ENCODE measurements at places on chromosomes 2 and 18. TPM values are rescaled to one million over a fixed set of nuclear protein-coding genes. Genes with fewer than 3 reads are reported as not detected.
A peak's percentile ranks its signal among the peaks of the same experiment; 100 is the strongest.

The SS18 gene
- 64.5 TPM for total RNA-seq

DNA sequence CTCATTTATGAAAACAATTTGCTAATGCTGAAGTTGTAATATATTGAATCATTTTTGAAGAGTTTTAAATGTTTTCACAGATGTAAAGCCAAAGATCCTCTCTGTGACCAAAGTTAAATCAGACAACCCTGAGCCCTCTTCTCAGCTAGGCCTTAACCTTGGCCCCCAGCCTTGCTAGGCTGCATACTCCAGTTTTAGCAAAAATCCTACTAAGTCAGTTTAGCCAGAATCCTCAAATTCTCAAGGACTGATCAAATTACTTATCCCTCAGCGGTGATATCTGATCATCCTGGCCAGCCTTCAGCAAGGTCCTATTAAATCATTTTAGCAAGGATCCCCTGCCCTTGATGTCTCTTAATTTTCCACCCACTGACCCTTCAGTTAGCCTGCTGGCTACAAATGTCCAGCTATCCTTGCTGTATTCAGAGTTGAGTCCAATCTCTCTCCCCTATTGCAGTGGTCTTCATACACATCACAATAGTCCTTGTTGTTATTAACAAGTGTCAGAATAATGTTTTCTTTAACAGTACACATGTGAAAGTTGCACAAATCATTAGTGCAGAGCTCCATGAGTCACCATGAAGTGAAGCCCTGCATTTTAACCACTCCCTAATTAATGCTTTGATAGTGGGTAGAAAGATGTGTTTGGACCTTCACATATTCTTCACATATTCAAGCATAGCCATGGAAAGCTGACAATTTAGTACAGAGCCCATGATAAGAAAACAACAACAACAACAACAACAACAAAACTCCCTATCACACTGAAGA is 206.4 kb downstream of the NBAS start:
- peaks cover 36% of the 10 kb centered on the region for H3K36me3 ChIP-seq
- H3K27me3 ChIP-seq = no peaks in the 10 kb centered on the region
- no peak for DNase-seq
- no peak overlapping the region for H3K4me3 ChIP-seq
- H3K27ac ChIP-seq = no peak overlapping the region

DNA sequence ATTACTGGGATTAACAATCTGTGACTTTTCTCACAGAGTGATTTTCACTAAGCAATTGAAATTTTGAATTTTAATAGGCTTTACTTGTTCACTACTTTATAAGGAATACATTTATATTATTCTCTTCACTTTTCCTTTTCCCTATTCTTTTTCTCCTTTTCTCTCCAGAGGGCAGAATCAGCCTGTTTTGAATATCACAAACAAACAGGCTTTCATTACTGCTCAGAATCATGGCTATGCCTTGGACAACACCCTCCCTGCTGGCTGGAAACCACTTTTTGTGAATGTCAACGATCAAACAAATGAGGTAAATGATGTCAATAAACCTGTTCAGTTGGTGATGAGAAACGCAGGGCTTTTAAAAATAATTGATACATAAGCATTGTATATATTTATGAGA is 35.3 kb downstream of the CPS1 start:
- no peak overlapping the region for H3K4me3 ChIP-seq
- no peak overlapping the region for H3K27ac ChIP-seq
- no peak for DNase-seq
- no peaks in the 10 kb centered on the region for H3K36me3 ChIP-seq

DNA sequence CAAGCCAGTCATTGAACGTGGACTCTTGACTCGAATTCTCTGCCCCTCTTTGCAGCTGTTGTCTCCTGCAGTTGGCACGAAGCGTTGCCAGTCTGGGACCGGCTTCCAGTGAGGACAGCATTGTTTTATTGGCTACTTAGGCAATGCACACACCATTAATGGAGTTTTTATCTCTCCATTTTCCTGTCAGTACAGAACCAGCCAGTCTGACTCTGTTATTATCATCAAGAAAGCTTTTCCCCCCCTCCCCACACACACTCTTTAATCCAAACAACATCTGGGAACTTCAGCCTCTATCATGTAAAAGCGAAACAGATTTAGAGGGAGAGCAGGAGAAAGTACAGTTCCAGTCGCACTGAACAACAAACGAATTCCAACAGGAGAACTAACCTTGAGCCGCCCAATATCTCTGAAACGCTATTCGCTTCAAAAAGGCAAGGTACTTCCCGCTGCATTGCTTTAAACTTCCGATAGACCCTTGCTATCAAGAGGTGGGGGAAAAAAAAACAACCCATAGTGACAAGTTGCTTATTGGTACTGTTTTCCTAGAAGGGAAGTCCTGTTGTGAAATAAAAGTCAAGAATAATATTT is 38.2 kb downstream of the ACVR1 start:
- H3K27me3 ChIP-seq = no peaks in the 10 kb centered on the region
- H3K27ac ChIP-seq = no peak overlapping the region
- peaks cover 35% of the 10 kb centered on the region for H3K4me1 ChIP-seq
- no peak overlapping the region for H3K4me3 ChIP-seq

The SIX3 gene
- total RNA-seq = 0.10 TPM

DNA sequence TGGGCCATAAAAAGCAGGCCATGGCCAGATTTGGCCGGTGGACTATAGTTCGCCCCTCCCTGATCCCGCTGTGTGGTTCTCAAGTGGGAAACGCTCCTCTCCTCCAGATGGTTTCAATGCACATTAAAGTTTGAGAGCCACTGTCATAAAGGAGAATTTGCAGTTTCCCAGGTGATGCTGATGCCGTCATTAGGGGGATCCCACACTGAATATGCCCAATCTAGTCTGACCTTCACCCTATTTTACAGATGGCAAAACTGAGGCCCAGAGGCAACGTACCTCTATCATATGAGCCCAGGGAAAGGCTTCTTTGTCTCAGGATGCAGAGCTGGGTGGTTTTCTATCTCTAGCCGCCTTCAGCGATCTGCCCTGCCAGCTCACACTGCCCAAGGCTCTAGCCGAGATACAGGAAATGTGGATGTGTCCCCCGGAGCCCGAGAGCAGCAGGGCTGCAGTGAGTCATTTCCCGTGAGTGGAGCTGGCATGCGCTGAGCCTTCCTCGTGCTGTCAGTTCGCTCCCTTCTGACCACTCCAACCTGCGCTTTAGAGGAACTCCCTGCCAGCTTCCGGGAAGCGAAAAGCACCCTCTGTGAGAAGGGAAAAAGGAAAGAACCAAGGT is 116.2 kb downstream of the SMAD7 start:
- peak overlapping the region; percentile 74 for H3K4me3 ChIP-seq
- H3K4me1 ChIP-seq = peaks cover 94% of the 10 kb centered on the region
- H3K36me3 ChIP-seq = peaks cover 8% of the 10 kb centered on the region
- H3K27me3 ChIP-seq = no peaks in the 10 kb centered on the region
